HL-60 (cell line): ENCODE measurements at places on chromosomes 1 and 21.

- DNase-seq: no peak
These were observed 61.0 kb downstream of the KCNJ6 start for GRCh38 chr21:37855271-37855646.

GRCh38 chr1:30856260-30856790, 52.2 kb downstream of the SDC3 start:
- no peak for DNase-seq

DNA sequence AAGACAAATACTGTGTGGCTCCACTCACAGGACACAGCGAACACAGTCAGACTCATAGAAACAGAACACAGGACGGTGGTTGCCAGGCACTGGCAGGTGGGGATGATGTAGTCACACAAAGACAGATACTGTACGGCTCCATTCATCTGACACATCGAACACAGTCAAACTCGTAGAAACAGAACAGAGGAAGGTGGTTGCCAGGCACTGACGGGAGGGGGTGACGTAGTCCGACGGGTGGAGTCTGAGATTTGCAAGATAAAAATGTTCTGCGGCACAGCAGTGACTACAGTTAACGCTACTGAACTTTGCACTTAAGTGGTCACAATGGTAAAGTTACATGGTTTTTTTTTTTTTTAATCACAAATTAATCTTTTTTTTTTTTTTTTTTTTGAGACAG, 18.7 kb downstream of the C21orf58 start:
- DNase-seq: no peak

- no peak for DNase-seq
These were observed 51.5 kb downstream of the DMRTA2 start for GRCh38 chr1:50371749-50372148.

DNA sequence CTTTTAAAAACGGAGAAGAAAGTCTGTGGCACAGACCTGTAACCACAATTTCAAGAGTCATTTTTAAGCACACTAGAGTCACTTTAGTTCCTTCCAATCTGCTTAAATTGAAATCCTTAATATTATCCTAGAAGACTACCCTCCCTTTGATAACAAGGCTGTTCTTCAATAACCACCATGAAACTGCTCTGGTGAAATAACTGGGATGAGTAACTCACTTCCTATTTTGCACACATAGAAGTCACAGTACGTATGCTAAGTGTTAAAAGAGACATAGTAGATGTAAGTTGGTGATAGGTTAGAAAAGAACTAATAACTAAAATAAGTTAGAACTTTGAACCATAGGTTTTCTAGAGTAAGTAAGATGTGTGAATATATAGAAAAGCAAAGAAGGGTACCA, 107.8 kb downstream of the NME7 start:
- peak; percentile 16 for DNase-seq

- no peak for DNase-seq
These were observed 4.6 kb upstream of the RAB4A start for GRCh38 chr1:229266274-229266673.

- DNase-seq: no peak
These were observed 74.3 kb downstream of the TNFSF18 start for GRCh38 chr1:172976222-172977041.

- DNase-seq: no peak
These were observed 184.5 kb downstream of the KAZN start for GRCh38 chr1:14782741-14783591.

- DNase-seq: no peak
These were observed 38.7 kb downstream of the DHX9 start for GRCh38 chr1:182877842-182878241.

GRCh38 chr1:21704145-21704544, 35.0 kb upstream of the RAP1GAP start:
- DNase-seq: no peak

GRCh38 chr1:164092603-164093353, 466.2 kb upstream of the PBX1 start:
- no peak for DNase-seq

DNA sequence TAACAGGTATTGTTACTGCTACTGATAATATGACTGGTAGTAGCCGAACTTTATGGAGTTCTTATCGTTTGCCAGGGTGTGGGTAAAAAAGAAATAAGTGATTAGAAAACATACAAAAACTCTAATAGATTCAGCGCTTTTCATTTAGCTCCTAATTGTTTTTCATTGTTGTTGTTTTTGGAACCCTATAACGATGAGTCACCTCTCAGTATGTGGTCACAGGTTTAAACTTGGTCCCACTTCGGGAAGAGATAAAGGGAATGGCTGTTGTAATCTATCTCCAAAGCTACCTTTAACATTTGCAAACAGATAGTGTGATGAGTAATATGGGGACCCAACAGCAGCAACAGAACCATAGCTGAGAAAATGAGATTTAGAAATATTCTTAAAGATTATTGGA, 62.7 kb upstream of the BCL10 start:
- no peak for DNase-seq

- DNase-seq: peak; percentile 64
These were observed 246.2 kb downstream of the NPHP4 start for GRCh38 chr1:5745800-5746610.

DNA sequence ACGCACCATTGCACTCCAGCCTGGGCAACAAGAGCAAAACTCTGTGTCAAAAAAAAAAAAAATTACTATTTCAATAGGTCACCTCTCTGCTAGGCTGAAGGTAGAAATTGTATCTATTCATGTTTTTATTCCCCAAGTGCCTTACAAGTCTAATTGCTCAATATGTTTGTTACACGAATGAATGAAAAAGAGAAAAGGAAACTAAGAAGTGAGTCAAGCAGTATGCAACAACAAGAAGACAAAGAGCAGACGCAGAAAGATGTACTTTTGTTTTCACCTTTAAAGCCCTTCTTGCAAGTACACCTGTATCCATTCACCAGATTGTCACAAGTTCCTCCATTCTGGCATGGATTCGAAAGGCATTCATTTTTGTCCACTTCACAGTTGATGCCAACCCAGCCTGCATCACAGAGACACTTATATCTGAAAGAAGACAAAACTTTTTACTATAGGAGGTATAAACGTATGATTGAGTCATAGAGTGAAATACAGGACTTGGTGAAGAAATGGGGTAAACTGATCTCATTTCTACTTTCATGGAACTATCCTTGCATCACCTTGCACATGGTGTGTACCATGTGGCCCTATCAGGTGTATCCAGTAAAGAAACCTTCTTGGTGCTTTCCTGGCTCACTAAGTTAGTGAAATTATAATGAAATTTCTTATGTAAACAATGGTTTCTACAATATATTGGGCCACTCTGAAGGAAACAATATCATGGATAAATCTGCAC, 57.1 kb upstream of the ADAM30 start:
- DNase-seq: no peak

DNA sequence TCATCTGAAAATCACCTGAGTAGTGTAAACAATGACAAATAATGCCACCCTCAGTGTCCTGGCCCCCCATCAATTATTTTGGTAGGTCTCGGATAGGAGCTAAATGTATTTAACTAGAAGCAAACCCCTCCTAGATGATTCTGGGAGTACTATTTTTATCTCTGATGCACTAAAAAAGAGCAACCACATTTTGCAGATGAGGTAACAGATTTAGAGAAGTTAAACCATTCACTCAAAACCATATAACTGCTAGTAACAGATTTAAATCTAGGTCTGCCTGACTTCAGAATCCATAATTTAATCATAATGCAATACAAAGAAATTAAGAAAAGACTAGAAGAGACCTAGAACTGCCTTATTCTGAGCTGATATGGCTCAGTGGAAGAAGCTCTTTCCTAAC, 17.3 kb upstream of the PTCH2 start:
- DNase-seq: no peak

DNA sequence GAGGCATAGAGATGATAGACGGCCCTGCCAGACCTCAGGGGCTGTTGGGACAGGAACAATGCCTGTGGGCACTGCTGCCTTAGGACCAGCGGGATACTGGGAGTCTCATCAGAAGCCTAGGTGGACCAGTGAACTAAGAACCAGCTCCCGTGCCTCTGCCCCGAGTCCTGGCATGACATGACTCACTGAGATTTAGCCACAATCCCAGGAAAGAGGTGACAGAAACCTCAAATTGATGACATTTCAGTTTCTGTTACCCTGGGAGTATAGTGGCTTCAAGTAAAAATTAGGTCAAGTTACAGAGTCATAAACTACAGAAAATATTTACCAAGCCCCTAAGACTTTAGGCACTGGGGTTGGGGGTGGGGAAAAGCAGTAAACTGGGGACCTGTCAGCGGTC, 74.6 kb upstream of the GADD45A start:
- DNase-seq: no peak

DNA sequence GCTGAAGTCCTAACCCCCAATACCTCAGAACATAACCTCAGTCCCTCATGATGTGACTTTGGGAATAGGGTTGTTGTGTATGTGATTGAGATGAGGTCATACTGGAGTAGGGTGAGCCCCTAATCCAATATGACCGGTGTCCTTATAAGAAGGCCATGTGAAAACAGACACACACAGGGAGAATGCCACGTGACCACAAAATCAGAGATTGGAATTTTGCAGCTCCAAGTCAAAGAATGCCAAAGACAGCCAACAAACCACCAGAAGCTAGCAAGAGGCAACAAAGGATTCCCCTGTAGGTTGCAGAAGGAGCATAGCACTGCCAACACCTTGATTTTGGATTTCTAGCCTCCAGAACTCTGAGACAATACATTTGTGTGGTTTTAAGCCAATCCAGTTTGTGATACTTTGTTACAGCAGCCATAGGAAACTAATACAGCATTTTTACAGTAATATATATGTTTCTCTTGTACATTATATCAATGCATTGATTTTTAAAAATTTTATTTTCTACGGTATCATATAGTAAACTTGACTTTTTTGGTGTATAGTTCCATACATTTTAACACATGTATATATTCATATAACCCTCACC, 5.4 kb downstream of the ZSWIM5 start:
- no peak for DNase-seq

GRCh38 chr1:34279971-34280370, 103.3 kb downstream of the C1orf94 start:
- no peak for DNase-seq

- DNase-seq: no peak
These were observed 21.9 kb upstream of the RABGGTB start for GRCh38 chr1:75764057-75764655.

DNA sequence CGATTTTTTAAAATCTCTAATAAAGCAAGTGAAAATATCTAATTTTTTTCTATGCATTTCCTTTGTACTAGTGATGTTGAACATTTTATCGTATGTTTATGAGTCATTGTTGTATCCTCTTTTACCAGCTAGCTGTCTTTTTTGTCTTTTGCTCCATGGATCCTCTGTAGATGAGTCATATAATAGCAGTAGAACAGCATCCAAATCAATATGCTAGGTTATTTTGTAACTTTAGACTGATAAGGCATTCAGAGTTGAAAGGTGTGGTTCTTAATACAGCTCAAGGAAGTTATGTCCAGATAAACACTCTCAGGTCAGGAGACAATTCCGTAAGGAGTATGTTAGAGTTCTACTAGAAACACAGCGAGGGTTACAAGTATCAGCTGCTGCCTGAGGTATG, 31.9 kb downstream of the MAP10 start:
- no peak for DNase-seq

DNA sequence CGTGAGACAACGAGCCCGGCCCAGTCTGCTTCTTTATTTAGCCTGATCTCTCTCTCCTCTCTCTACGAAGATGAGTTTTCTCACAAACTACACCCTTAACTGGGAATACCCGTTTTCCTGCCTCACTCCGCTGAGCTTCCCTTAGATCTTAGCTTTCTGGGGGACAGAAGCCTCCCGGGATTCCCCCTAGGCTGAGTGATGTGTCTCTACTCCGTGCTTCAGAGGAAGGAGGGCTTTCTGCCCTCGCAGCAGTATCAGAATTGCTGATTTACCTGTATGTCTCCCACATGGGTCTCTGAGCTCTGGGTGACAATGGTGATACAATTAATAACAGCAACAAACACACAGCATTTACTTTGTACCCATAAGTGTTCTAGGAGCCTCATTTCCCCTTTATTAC, 1.0 kb downstream of the ZBTB17 start:
- DNase-seq: no peak

GRCh38 chr21:45317398-45318145, 29.9 kb upstream of the POFUT2 start:
- no peak for DNase-seq

GRCh38 chr1:51997974-51998382, 7.5 kb upstream of the RAB3B start:
- no peak for DNase-seq

- DNase-seq: no peak
These were observed 998 bp upstream of the SPAG17 start for GRCh38 chr1:118186026-118186425.

GRCh38 chr1:3664700-3665375, 12.5 kb downstream of the TP73 start:
- DNase-seq: no peak

DNA sequence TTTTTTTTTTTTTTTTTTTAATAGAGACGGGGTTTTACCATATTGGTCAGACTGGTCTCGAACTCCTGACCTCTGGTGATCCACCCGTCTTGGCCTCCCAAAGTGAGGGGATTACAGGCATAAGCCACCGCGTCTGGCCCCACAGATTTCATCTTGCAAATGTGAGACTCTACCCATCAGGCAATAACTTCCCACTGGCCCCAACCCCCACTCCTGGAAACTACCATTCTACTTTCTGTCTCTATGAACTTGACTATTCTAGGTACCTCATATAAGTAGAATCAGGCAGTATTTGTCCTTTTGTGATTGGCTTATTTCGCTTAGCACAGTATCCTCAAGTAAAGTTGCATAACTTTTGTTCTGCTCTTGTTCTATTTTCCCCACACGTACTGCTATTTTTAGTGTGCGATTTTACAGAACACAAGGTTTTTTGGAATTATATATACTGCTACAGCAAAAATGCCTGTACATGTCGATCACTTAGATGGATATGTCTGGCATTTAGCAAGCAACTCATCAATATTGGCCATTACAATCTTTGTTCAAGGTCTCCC, 40.2 kb downstream of the ECE1 start:
- DNase-seq: no peak

DNA sequence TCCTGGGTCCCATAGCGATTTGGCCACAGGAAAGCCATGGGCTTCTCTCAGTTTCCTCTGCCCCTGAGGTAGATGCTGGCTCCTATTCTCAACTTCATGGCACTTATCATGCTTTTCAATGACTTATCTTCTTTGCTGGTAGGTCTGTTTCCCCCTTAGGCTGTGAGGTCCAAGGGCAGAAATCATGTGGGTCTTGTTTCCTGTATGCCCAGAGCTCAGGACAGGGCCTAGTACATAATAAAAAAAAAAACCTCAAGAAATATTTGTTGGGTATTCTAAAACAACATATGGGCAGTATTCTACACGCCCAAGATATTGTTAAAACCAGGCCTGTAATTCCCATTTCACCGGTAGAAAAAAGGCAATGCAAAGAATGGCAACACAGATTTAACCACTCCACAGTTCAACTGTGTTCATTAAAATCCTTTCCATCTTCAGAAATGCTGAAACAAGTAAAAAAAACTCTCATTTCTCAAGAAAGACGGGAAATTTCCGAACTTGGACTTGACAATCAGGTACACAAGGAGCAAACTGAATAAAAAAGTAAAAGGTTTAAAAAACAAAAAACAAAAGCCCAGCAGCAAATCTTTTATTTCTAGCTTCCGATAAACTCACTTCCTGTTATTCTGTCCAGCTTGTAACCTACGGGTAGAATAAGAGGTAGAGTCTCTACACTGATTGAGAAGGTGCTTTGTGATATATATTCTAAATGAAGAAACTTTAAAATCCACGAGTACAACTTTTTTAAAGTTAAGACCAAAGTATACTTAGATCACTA, 6.3 kb upstream of the TDRD10 start:
- no peak for DNase-seq
